Cardiac fibroblast (primary cell): ENCODE measurements at places on chromosomes 4 and X.
A peak's percentile ranks its signal among the peaks of the same experiment; 100 is the strongest.

- DNase-seq = no peak
Observed at GRCh38 chrX:112819813-112820212, 20.8 kb downstream of the AMOT start.

DNA sequence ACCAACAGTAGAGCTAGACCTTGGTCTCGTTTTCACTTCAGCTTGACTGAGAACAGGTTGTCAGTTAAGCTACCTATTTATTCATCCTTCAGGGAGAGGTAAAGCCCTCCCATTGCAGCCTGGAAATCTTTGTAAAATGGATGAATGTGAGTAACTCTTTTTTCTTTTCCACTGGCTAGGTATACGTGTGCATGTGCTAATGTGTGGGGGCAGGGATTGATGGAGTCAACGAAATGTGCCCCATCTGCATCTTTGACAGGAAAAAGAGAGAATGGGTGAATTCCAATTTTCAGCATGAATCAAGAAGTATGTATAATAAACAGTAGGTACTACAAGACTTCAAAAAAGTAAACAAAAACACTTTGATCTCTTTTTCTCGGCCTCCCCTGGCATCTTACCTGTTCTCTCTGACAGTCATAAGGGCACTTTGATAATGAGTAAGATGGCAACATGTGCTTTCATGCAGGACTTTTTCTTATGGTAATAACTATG lies at the start of gene IL21:
TSS of gene IL21 (minus strand) at position 51 of the 492 bp plus-strand sequence. CDS start 55 bp downstream, outside the sequence.
- DNase-seq = no peak

DNA sequence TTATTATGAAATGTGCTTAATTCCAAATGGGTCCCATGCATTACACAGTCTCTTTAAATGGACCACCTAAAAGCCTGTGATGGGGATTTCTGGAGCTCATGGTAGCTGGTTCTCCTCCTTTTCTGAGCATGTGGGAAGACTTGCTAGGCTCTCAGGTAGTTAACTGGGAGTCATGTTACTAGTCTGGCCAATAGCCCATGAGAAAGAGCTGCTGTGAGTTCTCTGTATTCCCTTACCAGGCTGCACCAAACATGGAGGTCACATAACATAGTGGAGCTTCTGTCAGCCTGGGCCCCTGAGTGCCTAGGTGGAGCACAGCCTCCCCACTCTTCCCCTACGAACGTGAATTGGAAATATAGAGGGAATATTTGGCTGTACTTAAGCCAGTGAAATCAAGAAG lies 198.4 kb downstream of the MAML3 start:
- DNase-seq = no peak

GRCh38 chr4:78693777-78694456 lies 82.2 kb upstream of the BMP2K start:
- peak; percentile 36 for DNase-seq

DNA sequence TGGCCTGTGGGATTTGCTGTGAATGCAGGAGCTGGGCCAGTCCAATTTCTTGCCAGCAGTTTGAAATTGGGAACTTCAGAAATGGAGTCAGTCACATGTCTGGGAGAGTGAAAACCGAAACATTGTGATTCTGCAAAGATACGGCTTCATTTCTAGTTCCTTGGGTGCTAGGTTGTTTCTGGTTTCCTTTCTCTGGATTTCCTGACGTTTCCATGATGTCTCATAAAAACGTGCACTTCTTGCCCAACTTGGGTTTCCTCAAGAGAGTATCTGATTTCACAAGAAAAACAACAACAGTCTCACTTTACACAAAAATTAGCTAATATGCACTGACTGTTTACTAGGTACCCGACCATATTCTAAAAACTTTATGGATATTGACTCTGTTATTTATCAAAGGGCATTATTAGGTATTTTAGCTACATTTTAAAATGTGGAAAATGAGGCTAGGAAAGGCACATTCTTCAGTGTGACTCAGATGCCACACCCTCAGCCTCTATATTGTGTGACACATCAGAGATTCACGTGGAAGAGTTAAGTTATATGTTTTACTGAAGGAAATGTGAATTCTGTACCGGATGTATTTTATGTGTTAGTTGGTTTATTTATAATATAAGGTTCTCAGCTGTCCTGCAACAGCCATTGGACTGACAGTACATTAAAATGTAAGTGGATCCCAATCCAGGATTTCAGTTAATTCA lies 225.0 kb upstream of the PUDP start:
- peak; percentile 79 for DNase-seq

DNA sequence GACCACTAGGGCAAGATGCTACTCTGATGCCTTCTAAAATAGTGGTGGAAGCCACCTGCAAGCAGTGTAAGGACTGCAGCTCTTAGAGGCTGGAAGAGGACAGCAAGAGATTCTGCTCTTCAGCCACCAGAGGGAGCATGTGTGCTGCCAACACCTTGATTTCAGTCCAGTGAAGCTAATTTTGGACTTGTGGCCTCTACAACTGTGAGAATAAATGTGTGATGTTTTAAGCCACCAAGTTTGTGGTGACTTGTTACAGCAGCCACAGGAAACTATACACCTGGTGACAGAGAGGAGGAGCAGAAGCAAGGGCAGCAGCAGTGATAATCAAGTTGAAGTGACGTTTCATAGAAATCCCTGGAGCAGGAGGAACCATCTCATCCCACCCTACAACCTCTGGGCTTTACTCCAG lies 55.9 kb downstream of the FGFBP1 start:
- peak; percentile 89 for DNase-seq

GRCh38 chrX:3548765-3549391 lies 164.6 kb downstream of the PRKX start:
- DNase-seq = peak; percentile 74

- no peak for DNase-seq
Observed at GRCh38 chr4:24763631-24764297, 31.6 kb upstream of the SOD3 start.

DNA sequence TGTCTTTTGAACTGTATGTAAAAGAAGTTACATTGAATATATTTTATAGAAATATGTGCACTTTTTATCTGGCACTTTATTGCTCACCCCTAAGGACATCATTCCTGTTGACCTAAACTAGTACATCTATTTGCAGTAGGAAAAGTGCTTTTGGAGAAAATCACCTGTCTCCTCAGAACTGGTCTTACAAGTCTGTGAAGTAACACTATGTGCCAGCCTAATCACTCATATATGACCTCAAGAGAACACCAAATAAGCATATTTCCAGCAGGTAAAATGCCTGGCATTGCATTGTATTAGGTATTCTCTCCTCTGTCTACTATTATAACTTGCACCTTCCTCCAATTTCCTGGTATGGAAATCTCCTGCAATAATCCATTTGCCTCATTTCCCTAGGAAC lies 4.0 kb upstream of the GASK1B start:
- DNase-seq = no peak

- no peak for DNase-seq
Observed at GRCh38 chr4:3523628-3524221, 8.5 kb downstream of the LRPAP1 start.

DNA sequence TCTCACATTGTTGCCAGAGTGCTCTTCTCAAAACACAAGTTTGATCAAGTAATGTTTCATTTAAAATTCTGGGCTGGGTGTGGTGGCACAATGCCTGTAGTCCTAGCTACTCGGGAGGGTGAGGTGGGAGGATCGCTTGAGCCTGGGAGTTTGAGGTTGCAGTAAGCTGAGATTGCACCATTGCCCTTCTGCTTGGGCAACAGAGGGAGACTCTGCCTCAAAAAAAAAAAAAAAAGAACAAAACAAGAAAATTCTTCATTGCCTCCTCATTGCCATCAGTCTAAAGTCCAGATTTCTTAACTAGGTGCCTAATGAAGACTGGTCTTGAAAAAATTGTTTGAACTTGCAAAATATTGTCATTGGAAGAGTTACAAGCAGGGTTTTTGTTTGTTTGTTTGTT lies 120.1 kb downstream of the MFAP3L start:
- DNase-seq = no peak

GRCh38 chrX:33324099-33324498 lies 112.8 kb upstream of the DMD start:
- no peak for DNase-seq

GRCh38 chr4:99856166-99856565 lies 38.1 kb downstream of the LAMTOR3 start:
- DNase-seq = peak; percentile 64

DNA sequence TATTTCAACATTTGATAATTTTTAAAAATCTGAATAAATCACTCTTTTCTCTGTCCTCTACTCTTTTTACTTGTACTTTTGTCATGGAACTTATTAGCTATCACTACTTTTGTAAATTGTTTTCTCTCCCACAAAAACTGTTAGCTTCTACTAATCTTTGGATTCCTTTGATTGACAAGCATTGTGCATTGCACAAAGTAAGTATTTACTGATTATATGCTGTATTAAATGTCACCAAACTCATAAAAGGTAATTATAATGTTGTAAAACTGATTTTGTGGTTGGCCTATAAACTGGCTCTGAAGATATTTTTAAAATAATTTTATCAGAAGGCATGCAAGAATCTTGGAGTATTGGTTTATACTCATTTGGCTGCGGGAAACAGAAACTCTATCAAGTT lies 15.0 kb upstream of the SEC24B start:
- no peak for DNase-seq

GRCh38 chr4:168724243-168724642 lies 227.4 kb downstream of the PALLD start:
- DNase-seq = no peak

DNA sequence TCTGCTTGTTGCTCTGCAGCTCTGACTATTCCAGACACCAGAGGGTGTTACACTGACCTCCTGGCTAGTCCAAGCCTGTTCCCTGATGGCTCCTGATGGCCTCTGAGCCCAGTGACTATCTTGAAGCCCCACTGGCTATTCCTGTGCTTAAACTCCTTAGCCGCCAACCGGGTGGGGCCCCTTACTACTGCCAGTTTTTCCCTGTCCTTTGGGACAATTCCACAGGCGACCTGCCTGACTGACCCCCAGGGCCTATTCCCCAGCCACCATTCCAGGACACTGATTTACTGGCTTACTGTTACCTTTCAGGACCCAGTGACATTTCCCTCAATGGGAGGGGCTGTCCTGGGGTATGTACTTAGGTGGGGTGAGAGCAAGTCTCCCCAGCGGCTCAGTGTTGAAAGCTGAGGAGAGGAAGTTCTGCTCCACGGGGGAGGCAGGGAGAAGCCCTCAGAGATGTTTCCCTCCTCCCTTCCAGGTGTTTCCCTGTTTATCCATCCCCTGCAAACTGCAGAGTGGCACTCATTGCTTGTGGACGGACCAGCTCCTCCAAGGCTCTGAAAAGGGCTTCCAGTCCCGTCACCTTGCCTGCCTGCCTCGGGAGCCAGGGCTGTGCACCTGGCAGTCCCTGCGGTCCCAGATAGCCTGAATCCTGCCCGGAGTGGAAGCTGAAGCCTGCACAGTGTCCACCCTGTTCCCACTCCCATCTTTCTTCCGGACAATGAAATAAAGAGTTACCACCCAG lies 4.0 kb downstream of the TIMP1 start:
- no peak for DNase-seq

- no peak for DNase-seq
Observed at GRCh38 chrX:135432881-135433521, 11.3 kb downstream of the SMIM10L2A start.

GRCh38 chr4:80004319-80004718 lies 68.7 kb downstream of the ANTXR2 start:
- no peak for DNase-seq

- DNase-seq = no peak
Observed at GRCh38 chr4:183377491-183377890, 55.3 kb upstream of the CLDN24 start.

GRCh38 chrX:69387567-69388487 lies 116.3 kb upstream of the NALF2 start:
- peak; percentile 33 for DNase-seq

DNA sequence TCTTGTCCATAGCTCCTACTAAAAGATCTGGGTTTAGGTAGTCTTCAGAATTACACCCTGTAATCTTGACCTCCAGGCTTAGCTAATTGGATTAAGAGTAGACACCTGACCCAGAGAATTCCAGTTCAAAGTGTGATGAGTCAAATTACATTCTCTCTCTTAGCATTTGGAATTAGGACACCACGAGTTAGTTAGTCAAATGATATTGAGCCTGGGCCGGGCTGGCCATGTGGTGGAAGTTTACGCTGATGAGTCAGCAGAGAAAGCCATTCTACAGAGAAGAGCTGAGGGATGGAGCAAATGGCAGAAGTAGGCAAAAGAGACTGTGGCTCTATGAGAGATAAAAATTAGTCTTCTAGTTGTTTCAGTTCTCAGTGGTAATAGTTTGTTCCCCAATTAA lies 31.1 kb downstream of the CEP44 start:
- peak; percentile 23 for DNase-seq

DNA sequence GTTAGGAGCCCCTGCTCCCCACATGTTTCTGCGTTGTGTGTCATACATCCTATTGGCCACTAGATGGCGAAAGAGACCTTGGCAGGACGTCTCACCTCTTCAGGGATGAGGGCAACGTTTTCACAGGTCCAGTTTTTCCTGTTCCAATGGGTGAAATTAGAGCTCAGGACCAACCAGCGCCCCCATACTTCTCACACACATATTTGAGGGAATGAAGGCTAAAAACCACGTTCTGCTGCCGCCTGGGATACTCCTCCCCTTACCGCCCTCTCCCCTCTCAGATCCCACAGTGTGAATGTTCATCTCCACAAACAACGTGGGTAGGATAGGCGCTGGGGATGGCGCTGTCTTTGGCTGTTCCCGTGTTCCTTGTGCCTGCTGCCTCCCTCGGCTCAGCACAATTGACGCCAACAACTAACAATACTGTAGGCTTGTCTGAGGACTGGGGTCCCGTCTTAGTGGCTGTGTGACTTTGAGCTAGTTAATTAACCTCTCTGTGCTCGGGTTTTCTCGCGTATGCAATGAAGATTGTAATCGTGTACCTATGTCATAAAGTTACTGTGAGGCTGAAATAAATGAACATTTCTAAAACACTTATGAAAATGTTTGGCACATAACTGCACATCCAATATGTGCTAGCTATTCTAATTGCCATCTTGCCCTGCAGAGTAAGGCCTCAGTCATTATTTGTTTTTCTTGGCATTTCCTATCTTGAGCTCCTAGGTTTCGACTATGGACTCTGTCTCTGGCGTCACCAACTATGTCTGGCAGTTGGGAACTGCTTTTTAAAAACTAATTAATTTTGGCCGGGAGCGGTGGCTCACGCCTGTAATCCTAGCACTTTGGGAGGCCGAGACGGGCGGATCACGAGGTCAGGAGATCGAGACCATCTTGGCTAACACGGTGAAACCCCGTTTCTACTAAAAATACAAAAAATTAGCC lies 181.3 kb upstream of the STK26 start:
- DNase-seq = peak; percentile 62

DNA sequence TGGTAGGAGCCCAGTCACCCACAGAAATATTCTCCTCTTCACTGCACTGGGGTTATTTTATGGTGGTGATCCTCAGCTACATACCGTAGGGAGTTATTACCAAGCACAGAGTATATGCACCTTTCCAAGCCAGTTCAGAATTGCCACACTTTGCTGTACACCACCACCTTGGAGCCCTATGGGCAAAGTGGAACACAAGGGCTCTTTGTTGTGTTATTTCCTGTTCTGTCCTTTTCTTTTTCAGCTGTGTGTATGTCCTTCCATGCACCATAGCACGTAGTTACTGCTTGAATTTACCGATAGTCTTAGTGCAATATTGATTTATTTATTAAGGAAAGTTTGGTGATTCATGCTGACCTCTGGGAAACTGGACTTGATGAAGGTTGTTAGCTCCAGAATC lies 8.3 kb downstream of the RNF128 start:
- DNase-seq = no peak

GRCh38 chrX:19889582-19890342 lies 2.4 kb upstream of the SH3KBP1 start:
- peak; percentile 64 for DNase-seq

GRCh38 chr4:40221744-40222143 lies 24.9 kb downstream of the RHOH start:
- no peak for DNase-seq
